ENCODE measurements at places on chromosomes 16 and 17.

DNA sequence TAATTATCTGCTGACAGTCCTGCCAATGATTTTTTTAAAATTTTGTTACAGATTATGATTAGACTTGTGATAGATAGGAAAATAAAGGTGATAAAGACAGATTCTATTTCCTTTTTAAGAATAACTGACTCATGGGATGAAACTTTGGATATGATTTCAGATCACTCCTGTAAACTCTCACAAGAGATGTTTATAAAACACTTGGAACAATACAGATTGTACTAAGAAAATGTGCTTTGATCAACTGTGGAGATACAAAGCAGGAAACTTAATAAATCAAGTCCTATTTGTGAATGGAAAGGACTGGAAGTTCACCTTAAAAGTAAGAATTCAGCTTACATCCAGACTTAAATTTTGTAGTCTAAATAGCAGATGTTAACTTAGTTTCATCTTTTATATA lies 21.4 kb downstream of the MRTFB start:
- no peak for DNase-seq

GRCh38 chr17:8417806-8418205 lies 17.9 kb upstream of the NDEL1 start:
- no peak for DNase-seq

DNA sequence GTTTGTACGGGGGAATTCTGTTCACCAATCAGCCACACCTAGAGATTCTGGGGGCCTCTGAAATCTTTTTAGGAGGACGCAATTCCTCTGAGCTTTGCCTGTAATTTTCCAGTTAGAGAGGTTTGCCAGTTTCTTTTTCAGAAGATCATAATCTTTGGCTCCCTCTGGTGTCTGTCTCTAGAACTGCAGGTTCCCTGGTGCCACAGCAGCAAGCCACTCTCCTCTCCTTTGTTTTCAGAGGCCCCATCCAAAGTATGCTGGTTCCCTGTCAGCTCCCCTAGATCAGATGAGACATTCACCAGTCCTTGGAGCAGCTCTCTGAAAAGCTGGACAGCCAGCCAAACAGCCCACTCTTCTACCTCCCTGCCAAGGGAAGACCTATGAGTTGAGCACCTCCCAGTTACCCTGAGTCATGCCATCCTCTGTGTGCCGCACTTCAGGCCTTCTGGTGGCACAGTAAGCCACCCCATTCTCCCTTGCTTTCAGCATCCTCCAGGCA lies 36.1 kb downstream of the RNF112 start:
- DNase-seq: no peak

GRCh38 chr17:38898291-38898679 lies 27.1 kb upstream of the LASP1NB start:
- DNase-seq: no peak

DNA sequence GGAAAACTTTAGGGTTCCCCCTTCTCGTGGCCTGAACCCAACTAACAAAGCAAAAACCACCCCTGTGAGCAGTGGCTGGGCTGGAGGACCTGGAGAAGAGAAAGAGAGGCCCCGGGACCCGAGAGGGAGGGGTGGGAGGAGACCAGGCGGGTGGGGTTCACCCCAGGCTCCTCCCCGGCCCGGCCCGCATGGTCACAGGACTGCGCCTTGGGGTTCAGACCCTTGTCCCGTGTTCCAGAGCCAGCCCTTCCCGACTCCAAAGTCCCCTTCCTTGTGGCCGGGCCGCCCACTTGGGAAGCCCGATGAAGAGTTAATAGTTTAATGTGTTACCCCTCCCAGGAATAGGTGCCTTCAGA lies 852 bp downstream of the MARVELD3 start:
- DNase-seq: no peak

DNA sequence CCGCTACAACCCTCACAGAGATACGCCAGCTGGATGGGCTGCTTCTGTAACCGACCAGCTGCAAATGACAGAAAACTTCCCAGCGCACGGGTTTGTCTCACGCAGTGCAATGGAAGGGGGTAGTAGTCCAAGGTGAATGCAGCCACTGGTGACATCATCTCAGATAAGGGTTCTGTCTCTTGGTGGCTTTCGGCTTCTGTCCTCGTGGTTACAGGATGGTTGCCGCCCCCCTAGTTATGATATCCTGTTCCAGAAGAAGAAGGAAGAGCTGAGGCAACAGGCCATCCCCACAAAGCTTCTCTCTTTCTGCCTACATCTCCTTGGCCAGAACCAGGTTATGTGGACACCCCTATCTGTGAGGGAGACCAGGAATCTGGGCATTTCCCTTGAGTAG lies 40.3 kb upstream of the BAHCC1 start:
- no peak for DNase-seq

DNA sequence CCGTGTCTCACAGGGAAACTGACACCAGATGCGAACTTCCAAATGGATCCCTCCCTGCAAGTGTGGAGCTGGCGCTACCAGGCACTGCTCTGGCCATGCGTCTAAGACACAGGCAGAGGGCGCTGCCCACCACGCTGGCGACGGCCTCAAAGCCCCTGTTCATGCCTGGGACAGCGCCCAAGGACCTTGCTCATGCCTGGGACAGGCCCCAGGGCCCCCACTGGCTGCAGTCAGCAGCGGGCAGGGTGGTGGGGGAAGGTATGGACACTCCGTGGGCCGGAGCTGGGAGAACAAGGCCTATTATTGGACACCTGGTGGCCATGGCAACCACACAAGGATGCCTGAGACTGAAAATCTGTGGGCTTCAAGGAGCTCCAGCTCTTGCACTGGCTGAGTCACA lies 8.8 kb downstream of the ZG16B start:
- peak; percentile 43 for DNase-seq

DNA sequence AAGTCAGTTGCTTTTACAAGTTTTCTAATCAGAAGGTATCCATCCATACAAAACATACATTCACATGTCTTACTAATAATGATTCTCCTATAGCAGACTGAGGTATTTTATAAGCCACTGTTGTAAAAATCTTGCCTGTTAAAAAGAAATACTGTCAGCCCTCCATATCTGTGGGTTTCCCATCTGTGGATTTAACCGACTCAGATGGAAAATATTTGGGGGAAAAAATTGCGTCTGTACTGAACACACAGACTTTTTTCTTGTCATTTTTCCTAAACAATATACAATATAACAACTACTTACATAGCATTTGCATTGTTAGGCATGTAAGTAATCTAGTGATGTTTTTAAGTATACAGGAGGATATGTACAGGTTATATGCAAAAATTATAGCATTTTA lies 90.4 kb downstream of the PARN start:
- no peak for DNase-seq

GRCh38 chr16:83946781-83947566 lies 6.1 kb upstream of the OSGIN1 start:
- no peak for DNase-seq

GRCh38 chr16:12796498-12796897 lies 7.2 kb downstream of the CPPED1 start:
- DNase-seq: no peak

DNA sequence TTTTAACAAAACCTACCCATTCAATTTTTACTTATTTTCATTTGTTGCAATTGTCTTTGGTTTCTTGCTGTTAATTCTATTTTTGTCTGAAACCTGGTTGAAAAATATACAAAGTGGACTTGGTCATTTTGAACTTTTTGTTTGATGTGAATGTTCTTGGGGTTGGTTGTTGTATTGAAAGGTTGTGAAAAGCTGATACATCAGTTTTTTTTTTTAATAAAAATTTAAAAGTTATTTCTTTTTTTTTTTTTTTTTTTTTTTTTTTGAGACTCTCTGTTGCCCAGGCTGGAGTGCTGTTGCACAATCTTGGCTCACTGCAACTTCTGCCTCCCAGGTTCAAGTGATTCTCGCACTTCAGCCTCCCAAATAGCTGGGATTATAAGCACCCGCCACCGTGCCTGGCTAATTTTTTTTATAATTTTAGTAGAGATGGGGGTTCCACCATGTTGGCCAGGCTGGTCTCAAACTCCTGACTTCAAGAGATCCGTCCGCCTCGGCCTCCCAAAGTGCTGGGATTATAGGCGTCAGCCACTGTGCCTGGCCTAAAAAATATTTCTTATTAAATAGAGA lies 28.9 kb downstream of the WIPF2 start:
- DNase-seq: no peak

GRCh38 chr16:58040945-58041627 lies 15.5 kb downstream of the MMP15 start:
- no peak for DNase-seq

- peak; percentile 75 for DNase-seq
Observed at GRCh38 chr16:77732241-77732946, 10.1 kb downstream of the NUDT7 start.

GRCh38 chr17:77439189-77440018 lies 298.6 kb downstream of the SEC14L1 start:
- DNase-seq: no peak

DNA sequence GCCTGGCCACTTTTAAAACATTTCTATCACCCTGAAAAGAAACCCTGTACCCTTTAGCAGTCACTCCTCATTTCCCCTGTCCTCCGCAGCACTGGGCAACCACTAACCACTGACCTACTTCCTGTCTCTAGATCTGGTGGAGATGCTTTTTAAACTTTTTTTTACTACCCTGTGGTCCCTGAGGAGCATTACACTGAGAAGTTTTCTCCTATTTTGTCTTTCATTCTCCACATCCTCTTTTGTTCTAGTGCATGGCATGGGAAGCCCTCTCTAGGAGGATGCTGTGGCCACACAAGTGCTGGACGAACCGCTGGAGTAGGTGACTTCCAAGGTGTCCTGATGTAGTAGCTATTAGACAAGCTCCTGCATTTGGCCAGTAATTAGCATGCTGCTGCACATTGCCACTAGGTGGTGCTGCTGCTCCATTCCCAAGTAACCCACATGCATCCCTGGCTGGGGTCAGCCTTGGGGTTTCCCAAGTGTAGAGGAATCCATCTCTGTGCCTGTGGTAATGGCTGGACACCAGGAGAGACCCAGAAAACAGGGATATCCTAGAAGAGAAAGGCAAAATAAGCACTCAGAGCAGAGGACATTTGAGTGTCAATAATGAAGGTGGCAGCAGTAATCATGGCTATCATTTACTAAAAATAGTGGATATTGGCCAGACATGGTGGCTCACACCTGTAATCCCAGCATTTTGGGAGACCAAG lies 143.8 kb upstream of the CRHR1 start:
- peak; percentile 14 for DNase-seq

DNA sequence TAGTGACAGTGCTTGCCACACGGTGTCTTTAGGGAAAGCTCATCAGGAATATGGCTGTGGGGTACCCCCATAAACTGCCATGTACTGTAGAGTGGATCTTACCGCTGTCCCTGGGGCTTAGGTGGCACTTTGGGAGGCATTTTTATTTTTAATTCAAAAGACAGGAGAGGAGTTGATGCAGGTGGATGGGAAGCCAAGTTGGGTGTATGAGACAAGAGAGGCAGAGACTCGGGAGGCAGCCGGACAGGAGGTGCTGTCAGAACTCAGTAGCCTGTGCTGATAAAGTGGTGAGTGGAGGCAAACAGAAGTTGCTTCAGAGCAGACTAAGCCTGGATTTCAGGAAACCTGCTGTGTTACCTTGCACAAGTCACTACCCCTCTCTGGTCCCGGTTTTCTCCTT lies 185.9 kb downstream of the TMEM132E start:
- no peak for DNase-seq

- no peak for DNase-seq
Observed at GRCh38 chr17:49548506-49549310, 27.0 kb upstream of the NXPH3 start.

DNA sequence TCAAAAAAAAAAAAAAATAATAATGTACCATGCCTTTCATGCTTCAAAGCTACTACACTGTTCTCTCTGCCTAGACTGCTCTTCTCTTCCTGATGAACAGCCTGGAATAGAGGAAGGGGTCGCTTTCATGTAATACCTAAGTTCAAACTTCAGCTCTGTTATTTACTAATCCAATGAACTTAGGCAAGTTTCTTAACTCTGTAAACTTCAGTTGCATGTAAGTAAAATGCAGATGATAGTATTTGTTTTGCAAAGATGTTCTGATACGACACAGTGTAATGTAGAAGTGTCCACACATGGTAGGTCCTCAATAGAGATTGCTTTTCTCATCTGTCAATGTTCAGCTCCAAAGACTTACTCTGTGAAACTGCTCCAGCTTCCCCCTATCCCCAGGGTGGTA lies 6.6 kb downstream of the COA3 start:
- DNase-seq: no peak

- no peak for DNase-seq
Observed at GRCh38 chr16:15604460-15605440, 38.2 kb downstream of the MARF1 start.

DNA sequence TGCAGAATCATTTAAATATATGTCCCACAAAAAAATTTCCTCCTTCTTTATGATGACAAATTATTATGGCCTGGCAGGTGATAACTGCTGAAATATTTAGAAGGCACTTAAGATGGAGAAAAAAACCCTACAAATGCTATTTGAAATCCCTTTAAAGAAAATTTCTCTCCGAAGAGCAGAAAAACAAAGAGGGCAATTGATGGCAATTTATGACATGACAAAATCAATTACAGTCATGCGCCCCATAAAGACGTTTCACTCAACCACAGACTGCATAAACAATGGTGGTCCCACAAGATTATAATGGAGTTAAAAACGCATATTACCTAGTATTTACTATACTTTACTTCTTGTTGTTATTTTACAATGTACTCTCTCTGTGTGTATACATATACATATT lies 25.2 kb upstream of the KIF2B start:
- no peak for DNase-seq

- no peak for DNase-seq
Observed at GRCh38 chr16:12191102-12191501, 214.6 kb downstream of the SNX29 start.

DNA sequence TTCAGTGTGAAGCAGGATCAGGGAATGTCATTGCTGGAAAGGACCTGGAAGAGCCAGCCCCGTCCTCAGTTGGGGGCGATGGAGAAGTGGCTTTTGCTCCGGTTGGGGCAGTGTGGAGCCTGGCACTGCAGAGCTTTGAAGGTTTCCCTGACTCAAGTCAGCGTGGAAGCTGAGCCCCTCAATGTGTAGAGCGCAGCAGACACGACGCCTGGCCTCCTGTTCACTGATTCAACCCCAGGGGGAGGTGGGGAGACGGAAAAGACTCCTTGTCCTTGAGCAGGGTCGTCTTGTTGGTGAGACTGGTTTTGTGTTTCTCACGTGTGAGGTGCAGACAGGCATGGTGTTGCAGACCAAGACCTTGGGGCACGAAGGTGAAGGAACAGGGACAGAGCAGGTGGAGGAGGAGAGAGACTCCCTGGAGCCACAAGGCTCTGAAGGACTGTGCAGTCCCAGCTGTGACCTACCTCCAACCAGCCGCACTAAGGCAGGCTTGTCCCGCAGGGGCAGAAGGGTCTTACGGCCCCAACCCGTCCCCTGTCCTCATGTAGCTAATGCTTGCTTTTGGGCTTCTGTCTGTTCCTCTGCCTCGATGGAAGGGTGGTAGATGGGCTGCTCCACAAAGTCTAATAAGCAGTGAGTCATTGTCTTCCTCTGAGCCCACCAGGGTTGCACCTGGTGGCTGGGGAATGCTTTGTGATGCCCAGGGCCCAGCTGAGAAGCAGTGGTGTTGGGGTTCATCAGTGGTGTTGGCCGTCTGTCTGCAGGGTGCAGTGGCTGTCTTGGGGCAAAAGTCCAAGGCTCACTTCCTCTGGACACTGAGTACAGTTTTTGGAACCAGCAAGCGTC lies 47.8 kb downstream of the MPRIP start:
- no peak for DNase-seq

GRCh38 chr17:72420775-72421127 lies 299.9 kb downstream of the SOX9 start:
- no peak for DNase-seq

- no peak for DNase-seq
Observed at GRCh38 chr17:40978575-40979151, 5.5 kb downstream of the KRT40 start.

All from skeletal muscle cell (primary cell).